ENCODE measurements at places on chromosomes 1 and 21.

DNA sequence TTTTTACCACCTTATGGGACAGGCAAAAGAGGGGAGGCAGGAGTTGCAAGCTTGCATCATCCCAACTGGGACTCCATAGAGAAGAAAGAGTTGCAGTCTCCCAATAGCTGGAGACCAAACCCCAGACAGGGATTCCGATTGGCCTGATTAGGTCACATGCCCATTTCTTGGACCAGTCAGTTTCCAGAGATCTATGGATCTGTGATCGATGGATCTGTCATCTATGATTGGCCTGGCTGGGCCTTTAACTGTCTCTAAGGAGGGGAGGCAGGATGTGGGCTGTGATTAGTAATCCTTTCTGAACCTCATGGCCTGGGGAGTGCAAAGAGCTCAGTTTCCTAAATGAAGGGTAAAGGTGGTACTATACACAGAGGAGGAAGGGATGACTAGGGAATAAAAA lies 252.1 kb downstream of the MATN1 start:
- DNase-seq: no peak

- no peak for DNase-seq
Observed at GRCh38 chr1:186104459-186104858, 270.6 kb downstream of the TPR start.

DNA sequence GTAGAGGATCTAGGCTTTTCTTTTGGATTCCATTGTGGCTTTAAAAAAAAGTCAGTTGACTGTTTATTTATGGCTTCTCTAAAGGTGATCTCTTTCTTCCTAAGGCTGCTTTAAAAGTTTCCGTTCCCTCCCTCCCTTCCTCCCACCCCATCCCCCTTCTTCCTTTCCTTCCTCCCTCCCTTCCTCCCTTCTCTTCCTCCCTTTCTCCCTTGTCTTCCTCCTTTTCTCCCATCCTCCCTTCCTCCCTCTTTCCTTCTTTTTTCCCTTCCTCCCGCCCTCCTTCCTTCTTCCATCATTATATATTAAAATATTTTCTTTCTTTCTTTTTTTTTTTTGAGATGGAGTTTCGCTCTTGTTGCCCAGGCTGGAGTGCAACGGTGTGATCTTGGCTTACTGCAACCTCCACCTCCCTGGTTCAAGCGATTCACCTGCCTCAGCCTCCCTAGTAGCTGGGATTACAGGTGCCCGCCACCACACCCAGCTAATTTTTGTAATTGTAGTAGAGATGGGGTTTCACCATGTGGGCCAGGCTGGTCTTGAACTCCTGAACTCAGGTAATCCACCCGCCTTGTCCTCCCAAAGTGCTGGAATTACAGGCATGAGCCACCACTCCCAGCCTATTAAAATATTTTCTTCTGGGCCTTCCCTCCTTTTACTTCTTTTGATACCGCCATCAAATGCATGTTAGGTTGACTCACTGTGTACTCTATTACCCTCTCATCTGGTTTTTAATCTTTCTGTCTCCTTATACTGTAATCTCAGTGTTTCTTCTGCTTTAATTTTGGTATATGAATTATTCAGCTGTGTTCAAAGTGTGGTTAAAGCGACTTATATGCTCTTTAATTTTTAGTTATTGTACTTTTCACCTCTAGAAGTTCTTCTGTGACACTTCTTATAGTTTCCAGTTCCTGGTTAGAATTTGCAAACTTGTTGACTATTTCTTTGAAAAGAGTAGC lies 59.2 kb upstream of the ATP5PO start:
- no peak for DNase-seq

DNA sequence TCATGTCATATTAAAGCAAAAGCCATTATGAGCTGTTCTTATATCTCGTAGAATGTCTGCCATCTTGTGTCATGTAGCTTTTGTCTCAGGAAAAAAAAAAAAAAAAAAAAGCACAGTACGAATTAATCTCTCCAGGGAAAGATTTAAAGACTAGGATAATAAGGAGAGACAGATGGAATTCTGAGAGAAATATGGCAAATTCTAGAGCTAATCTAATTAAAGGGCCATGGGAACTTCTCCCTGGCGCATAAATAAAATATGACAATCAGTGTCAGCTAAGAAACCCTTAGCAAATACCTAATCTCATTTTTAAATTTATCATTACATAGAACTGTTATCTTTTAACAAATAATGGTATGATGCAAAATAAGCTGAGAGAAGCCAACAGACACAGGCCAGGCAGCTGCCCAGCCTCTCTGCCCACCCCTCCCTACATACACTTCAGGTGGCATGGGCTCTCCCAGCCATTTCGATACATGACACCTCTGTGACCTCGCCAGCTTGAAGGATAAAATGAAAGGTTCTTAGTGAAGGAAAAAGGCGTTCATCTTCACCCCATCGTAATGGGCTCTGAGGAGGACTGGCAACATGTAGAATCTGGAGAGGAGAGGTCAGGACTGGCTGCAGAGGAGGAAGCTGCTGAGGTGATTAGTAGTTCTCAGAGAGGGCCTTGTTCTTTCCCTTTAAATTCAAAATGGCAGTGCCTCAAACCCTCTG lies 39.8 kb downstream of the DISC1 start:
- no peak for DNase-seq

All from SIG-M5 (cell line).